ENCODE measurements at places on chromosomes 12 and 14. TPM values are rescaled to one million over a fixed set of nuclear protein-coding genes. Genes with fewer than 3 reads are reported as not detected.

The AQP5 gene
- total RNA-seq, result not detected

The APOF gene
- not detected for total RNA-seq

The FUT8 gene
- total RNA-seq, result 51.8 TPM

The CLEC12A gene
- total RNA-seq, result not detected

The ABCD2 gene
- total RNA-seq, result 0.34 TPM

The AGAP2 gene
- total RNA-seq, result 2.8 TPM

The ACRBP gene
- total RNA-seq, result 3.5 TPM

The AICDA gene
- total RNA-seq, result not detected

The RILPL2 gene
- total RNA-seq, result 2.4 TPM

The SLC25A21 gene
- 2.3 TPM for total RNA-seq

The MGST1 gene
- total RNA-seq, result 24.0 TPM

The SLCO1B1 gene
- 0.09 TPM for total RNA-seq

The SERPINA10 gene
- not detected for total RNA-seq

The CD69 gene
- total RNA-seq, result 0.40 TPM

The SPSB2 gene
- 2.4 TPM for total RNA-seq

The LTBP2 gene
- total RNA-seq, result 2.9 TPM

DNA sequence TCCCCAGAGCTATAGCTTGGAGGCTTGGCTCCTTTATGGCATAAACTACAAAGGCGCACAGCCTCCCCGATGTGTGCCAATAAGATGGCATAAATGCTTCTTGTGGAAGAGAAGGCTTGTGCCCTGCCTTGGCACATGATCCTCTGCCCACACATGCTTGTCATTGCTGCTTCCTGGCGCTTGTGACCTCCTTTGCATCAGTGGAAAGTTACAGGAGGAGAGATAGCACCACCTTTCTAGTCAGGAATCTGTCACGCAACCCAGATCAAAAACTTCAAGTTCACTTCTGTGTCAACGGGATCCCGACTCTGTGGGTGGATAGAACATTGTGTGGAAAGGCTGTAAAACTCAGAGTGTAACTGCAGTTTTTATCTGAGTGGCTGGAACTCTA, 183.8 kb upstream of the HIF1A start:
- no peak for DNase-seq

DNA sequence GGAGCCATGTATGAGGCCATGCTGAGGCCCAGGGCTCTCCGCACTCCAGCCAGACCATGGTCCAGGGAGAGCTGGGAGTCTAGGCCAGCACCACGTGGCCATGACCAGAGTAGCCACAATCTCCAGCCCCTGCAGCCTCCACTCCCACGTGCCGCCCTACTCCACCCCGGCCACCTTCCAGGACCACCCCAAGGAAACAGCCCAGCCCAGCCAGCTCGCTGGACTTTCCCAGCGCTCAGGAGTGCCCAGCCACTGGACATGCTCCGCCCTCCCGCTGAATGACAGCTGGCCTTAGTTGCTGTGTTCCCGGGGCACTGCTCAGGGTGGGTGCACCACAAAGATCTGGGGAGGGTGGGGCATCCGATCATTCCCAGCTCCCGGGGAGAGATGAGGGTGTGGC, 2.1 kb upstream of the C14orf180 start:
- DNase-seq, result no peak

DNA sequence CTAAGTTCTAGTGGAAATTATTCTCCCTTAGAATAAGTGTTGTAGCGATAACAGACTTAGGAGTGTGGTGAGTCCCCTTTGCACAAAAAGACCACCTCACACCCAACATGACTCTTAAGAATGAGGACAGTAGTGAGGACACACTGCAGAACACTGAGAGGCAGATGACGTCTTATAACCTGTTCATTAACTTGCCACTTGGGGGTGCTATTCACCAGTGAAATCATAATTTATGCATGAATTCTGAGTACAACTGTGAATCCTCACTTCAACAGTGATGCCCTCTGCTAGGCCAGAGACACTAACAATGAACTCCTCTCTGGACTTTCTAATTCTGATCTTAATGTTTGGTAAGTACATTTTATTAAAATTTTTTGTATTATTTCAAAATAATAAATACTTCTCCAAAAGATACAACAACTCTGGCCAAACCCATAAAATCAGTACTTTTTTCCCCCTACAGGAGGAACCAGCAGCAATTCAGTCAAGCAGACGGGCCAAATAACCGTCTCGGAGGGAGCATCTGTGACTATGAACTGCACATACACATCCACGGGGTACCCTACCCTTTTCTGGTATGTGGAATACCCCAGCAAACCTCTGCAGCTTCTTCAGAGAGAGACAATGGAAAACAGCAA, 274.7 kb downstream of the DAD1 start:
- DNase-seq, result no peak

DNA sequence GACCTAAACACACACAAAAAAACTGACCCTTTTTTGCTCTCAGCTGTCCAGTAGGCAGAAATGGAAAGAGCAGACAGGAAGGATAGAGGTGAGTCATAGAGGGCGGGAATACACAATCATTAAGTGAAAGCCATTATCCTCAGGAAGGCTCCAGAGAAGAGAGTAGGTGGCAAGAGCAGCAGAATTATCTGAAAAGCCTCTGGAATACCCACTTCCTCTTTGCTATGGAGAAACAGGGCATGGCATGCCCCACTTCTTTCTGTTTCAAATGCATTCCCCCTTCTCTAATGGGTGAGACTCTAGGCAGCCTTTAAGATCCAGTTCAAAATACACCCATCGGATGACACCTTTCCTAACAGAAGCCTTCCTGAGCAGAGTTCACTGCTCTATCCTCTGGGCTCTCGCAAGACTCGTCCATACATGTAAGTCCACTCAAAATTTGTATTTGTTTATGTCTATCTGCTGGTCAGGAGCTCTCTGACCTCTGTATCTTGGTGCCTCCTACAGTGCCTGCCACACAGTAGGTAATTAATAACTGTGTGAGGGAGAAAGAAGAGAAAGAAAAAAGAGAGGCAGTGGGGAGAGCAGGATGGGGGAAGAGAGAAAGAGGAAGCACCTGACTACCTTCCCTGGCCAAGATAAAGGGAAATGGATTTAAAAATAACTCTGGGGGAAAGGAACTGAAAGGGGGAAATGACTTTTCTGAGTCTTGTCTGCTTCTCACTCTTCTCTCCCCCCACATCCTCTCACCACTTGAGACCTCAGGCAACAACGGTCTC, 8.5 kb downstream of the KLHL33 start:
- no peak for DNase-seq

GRCh38 chr12:116382686-116383530, 105.4 kb upstream of the MED13L start:
- no peak for DNase-seq

GRCh38 chr14:104593710-104594136, 10.8 kb downstream of the TMEM179 start:
- no peak for DNase-seq

GRCh38 chr12:92802906-92803305, 100.1 kb downstream of the PLEKHG7 start:
- no peak for DNase-seq

DNA sequence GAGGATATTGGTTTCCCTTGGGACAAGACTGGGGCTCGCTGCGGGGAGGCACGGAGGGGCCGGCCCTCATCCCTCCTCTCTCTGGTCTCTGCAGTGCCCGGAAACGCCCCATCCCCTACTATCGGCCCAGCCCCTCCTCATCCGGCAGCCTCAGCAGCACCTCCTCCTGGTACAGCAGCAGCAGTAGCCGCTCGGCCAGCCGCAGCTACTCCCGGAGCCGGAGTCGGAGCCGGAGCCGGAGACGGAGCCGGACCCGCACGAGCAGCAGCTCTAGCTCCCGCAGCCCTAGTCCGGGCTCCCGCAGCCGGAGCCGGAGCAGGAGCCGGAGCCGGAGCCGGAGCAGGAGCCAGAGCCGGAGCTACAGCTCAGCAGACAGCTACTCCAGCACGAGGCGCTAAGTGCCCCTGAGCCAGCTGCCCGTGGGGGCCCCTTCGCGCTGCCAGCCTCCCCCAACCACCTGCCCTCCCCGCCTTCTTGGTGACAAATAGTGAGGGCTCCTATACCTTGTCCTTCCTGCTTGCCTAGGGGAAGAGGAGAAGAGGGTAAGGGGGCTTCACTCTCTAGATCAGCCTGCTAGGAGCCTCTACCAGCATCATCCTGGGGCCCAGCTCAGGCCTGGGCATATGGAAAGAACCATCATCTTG, 22.2 kb upstream of the HSPB8 start:
- DNase-seq, result no peak

DNA sequence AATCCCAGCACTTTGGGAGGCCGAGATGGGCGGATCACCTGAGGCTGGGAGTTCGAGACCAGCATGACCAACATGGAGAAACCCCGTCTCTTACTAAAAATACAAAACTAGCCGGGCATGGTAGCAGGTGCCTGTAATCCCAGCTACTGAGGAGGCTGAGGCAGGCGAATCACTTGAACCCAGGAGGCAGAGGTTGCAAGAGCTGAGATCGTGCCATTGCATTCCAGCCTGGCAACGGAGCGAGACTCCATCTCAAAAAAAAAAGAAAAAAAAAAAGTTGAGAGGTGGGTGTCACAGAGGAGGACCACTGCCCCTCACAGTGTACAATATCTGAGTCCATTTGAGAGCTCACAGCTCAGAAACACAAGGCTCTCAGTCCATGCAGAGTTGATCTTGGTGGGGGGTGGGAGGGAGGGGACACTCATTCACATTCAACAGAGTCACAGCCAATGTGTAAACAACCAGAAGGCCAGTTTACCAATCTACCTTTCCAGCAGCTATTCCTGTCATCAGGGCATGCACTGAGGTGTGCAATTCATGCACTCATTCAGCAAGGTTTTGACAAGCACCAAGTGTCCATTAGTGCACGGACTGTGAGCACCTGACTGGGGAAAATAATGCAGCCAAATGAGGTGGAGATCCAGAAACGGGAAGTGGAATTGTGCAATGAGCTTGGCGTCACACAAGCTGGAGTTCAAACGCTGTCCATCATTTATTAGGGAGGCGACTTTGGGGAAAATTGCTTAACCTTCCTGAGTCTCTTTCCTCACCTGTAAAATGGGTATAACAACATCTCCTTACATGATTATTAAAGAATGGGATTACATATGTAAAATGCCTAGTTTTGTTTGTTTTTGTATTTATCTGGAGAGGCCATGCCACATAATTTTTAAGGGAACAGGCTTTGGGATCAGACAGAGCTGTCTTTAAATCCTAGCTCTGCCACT, 4.4 kb upstream of the EIF5 start:
- no peak for DNase-seq

- DNase-seq, result no peak
Measured at GRCh38 chr12:108854451-108855283, 2.7 kb downstream of the SSH1 start.

- no peak for DNase-seq
Measured at GRCh38 chr12:63929426-63929825, 84.9 kb downstream of the SRGAP1 start.

- DNase-seq, result no peak
Measured at GRCh38 chr14:90580377-90581335, 183.8 kb downstream of the CALM1 start.

DNA sequence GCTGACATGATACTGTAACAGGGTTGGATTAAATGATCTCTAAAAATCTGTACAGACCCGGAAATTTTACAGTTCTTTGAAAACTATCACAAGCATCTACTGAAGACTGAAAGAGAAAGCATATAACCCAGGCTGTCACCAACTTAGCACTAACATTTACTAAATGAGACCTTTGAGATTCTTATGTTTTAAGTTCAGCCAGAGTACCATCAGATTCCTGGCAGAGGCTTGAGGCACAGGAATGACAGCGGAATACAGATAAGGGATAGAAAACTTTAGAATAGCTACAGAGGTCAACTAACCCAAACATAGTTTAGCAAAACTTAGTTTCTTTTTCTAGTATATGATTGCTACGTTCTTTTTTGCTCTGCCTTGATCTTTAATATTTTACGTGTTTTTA, 91.6 kb upstream of the FERMT2 start:
- DNase-seq, result no peak

GRCh38 chr14:68307790-68308168, 485.1 kb downstream of the ZFP36L1 start:
- no peak for DNase-seq

DNA sequence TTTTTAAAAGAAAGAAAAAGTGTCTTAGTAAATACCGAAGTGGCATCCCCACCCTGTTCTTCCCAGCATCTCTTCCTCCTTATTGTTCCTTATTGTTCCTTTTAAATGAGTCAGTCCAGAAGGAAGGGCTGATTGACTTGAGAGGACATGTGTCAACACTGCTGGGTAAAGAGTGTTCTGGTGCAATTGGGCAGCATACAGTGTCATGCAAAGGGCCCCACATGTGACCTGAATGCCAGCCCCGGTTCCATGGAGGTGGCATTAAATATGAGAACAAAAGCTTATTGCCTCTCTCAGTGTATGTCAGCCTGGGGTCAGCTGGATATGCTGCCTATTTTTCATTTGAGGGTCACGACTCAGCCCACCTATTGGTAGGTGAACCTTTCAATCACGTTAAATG, 58.9 kb upstream of the RIC8B start:
- no peak for DNase-seq

DNA sequence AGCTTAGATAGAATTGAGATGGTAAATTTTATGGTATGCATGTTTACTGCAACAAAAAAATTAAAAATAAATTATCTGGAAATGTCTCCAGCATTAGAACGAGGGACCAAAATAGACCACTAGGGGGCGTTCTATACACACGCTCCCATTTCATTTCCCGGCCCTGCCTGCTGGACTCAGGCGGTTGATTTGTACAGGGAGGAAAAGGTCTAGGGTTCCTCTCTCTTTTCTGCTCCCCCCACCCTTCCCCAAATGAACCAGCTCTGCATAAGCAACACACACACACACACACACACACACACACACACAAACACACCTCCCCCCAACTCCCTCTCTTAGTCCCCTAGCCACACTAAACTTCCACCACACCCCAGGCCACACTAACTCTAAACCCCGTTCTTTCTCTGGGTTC, 7.8 kb upstream of the DTX1 start:
- DNase-seq, result peak; percentile 60

DNA sequence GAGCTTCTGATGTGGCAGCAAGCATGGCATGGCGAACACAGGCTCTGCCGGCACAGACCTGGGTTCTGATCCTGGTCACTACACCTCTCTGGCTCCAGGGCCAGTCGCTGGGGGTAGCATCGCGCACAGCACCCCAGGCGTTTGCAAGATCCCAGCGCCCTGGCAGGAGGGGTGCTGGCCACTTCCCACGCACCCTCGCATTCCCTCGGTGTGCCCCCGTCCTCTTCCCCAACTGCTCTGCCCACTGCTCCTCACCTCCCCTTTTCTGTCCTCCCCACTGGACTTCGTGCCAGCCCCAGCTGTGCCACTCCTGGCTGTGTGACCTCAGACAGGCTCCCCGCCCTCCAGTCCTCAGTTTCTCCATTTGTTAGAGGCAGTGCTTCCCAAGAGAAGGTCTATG, 2.8 kb downstream of the CDK2AP1 start:
- DNase-seq, result no peak

All from mesothelial cell of epicardium (in vitro differentiated cells).